ENCODE measurements at places on chromosomes 1 and 21.

- no peak for DNase-seq
Measured at GRCh38 chr1:22886211-22886610, 86.5 kb downstream of the LACTBL1 start.

DNA sequence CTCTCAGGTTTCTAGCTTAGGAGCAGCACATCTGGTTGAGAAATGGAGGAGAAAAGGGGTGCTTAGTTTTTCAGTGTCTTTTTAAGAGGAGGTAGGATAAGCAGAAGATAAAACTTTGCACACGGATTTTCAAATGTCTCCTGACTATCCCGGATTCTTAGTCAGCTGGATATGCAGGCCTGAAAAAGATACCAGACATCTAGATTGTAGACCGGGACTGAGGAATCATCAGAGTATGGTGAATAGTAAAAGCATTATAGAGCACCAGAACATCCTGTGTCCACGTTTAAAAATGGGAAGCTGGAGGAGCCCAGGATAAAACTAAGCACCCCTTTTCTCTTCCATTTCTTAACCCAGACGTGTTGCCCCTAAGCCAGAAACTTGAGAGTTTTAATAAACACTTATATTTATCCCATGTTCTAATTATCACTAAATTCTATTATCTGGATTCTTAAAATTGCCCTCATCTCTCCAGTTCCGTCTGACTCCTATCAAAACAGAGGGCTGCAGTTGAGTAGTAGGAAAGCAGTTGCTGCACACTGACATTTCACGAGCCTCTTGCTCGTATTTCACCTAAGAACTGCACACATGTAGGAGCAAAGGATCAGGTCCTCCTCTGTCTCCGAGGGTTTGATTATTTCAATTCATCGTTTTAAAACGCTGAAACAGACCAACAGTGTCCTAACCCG lies 609 bp downstream of the PIGK start:
- peak; percentile 10 for DNase-seq

DNA sequence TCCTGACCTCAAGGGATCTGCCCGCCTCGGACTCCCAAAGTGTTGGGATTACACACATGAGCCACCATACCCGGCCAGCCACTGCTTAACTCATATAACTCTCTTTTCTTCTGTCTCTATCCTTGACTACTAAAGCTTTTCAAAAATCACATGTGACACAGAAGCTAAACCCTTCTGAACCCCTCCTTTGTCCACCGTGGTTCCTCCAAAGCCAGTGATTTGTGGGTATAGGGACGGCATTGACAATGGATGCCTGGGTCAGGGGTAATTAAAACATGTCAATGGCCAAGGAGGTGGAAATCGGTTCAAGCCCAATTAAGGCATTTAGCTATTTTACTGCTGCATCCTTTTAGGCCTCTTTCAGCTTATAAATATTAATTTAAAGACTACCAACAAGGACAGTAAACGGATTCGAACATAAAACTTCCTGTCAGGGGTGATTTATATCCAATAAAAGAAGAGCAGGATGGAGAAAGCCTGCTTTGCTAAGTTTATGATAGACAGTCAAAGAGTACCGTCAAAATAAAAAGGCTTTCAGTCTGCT lies 242.3 kb downstream of the GPATCH2 start:
- no peak for DNase-seq

DNA sequence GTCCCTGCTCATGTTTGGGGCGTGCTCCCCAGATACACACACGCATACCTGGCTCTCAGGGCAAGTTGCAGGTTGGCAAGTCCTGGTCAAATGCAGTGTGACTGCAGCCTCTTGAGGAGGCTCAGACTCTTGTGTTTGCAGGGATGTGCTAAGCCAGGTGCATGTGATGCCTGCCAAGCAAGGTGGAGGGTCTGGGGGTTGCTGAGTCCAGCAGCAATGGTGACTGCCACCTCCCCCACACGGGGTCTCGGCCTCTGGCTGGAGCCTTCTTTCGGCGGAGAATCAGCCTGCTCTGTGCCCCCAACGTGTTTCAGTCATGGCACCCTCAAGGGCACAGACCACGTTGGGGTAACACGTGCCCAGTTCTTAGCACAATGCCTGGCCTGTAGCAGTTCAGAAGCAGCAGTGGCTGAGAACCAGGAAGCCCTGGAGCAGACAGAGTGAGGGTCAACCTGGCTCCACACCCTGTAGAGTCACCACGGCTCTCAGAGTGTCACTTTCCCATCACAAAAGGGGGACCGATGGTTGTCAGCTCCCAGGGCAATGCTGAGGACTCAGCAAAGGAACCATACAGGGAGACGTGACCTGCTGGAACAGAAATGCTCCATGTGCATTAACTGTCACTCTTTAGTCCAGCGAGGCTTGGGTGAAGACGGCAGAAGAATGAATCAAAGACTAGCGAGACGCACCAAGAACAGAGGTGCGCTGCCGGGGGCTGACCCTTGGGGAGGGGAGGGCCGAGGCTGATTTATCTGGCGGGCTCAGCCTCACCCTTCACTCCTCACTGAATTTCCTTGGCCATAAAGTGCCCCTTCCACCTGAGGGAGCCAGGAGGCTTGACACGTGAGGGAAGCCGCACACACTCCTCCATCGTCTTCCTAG lies 109.0 kb downstream of the PGBD5 start:
- no peak for DNase-seq

DNA sequence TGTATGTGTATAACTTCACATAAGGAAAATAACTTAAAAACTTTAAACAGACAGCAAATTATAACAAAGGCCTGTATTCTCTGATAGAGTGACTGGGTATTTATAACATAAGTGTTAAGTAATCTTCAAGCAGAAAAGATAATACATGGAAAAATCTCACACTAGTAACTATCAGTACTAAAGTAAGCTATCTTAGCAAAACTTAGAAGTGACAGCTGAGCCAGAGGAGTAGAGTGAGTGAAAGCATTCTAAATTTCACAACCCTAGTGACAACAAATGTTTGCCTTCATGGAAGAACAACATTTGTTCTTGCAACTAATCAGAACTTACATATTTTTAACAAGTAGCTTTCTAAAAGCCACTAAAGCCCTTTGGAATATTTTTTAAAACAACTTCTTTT lies 74.5 kb upstream of the B3GALT2 start:
- no peak for DNase-seq

- peak; percentile 70 for DNase-seq
Measured at GRCh38 chr1:178126741-178127185, 32.9 kb downstream of the RASAL2 start.

DNA sequence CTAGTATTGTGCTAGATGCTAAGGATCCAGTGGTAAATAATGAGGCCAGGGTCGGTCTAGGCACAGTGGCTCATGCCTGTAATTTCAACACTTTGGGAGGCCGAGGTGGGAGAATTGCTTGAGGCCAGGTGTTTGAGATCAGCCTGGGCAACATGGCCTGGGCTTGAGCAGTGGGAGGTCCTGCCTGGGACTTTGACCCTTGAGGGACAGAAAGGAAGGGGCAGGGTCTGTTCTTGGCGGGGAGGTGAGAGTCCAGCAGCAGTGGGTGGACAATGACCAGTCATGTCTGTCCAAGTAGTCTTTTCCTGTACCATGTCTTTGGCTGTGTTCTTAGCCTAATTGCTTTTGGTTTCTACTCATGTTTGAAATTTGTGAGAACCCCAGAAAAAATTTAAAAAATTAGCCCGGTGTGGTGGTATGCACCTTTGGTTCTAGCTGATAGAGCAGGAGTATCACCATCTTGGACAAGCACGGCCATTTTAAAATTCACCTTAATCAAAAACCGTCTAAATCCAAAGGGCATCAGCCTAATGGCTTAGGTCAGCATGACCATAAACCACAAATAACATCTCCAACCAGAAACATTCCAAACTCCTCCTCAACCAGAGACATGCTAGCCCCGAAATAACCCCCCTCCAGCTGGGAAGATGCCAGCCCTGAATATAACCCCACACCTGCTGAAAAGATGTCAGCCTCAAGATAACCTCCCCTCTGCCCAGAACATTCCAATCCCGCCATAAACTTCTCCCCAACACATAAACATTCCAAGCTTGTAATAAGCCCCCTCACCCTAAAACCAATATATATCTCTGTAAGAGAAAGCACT lies 6.8 kb upstream of the AK2 start:
- no peak for DNase-seq

- no peak for DNase-seq
Measured at GRCh38 chr1:246801241-246802020, 77.2 kb downstream of the SCCPDH start.

GRCh38 chr1:201890806-201891450 lies 2.2 kb downstream of the SHISA4 start:
- DNase-seq = no peak

DNA sequence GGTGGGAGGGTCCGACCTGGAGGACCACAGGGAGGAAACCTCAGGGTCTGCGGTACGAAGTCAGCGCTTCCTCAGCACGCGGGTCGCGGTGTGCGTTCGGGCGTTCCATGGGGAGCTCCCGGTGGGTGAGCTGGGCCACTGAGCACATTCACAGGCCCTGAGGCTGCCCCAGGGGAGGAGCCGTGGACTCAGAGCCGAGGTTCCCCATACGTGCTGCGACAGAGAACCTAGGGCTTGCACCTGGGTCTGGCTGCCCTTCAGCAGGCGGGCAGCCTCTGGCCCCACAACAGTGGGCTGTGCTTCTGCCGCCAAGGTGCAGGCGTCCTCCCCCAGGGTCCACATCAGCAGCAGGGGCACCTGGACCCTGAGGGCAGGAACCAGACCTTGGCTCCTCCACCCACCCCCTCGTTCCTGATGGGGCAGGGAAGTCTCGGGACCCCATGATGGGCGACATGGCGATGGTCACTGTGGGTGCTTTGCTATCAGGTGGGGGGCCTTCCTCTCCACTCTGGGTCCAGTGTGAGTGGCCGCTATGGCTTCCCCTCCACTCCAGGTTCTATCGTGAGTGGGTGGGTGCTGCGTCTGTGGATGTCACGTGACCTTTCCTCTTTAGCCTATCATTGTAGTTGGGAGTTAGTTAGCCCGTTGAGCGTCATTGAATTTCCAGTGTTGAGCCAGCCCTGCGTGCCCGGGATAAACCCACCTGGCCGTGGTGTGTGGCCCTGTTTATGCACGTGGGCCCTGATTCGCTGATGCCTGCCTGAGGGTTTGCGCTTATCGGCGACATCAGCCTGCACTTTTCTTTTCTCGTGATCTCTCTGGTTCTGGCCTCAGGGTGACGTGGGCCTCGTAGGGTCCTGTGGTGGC lies 27.9 kb downstream of the FTCD start:
- no peak for DNase-seq

GRCh38 chr1:77794550-77794949 lies 15.1 kb downstream of the MIGA1 start:
- DNase-seq = no peak

- DNase-seq = peak; percentile 68
Measured at GRCh38 chr1:2044510-2045319, 5.5 kb upstream of the PRKCZ start.

- DNase-seq = no peak
Measured at GRCh38 chr1:164664127-164664526, 105.1 kb downstream of the PBX1 start.

- DNase-seq = no peak
Measured at GRCh38 chr1:107926436-107927080, 38.4 kb downstream of the VAV3 start.

GRCh38 chr1:207836591-207837347 lies 74.2 kb downstream of the CD34 start:
- DNase-seq = no peak

- DNase-seq = no peak
Measured at GRCh38 chr1:176517484-176517883, 54.5 kb downstream of the PAPPA2 start.

DNA sequence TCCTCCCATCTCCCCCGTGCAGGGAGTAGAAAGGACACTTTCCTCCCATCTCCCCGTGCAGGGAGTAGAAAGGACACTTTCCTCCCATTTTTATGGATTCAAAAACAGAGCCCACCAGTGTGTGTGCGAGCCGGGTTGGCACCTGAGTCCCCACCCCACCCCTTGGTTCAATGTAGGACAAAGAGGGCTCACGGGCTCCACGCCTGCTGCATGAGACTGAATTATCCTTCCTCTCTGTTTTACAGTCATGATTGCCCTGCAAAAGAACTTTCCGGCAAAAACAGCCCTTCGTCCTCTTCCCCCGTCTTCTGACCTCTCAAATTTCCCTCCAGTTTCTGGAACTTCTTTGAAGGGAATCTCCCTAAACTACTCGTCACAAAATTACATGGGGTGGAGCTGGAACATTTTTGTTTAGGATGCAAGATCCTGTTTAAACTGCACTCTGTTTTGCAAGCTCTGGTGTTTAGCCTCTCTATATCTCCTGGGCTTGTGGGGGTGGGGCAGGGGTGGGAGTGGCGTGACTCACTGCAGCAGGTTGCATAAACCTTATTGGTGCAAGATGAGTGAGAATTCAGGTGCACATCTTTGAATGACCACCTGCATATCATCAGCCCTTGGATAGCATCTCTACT lies 99.8 kb downstream of the PSMG1 start:
- peak; percentile 30 for DNase-seq

DNA sequence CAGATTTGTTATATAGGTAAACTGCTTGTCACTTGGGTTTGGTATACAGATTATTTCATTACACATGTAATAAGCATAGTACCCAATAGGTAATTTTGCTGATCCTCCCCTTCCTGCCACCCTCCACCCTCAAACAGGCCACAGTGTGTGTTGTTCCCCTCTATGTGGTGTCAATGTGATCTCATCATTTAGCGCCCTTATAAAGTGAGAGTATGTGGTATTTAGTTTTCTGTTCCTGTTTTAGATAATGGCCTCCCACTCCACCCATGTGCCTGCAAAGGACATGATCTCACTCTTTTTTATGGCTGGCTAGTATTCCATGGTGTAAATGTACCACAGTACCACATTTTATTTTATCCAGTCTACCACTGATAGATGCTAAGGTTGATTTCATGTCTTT lies 522.1 kb upstream of the LRRC7 start:
- no peak for DNase-seq

DNA sequence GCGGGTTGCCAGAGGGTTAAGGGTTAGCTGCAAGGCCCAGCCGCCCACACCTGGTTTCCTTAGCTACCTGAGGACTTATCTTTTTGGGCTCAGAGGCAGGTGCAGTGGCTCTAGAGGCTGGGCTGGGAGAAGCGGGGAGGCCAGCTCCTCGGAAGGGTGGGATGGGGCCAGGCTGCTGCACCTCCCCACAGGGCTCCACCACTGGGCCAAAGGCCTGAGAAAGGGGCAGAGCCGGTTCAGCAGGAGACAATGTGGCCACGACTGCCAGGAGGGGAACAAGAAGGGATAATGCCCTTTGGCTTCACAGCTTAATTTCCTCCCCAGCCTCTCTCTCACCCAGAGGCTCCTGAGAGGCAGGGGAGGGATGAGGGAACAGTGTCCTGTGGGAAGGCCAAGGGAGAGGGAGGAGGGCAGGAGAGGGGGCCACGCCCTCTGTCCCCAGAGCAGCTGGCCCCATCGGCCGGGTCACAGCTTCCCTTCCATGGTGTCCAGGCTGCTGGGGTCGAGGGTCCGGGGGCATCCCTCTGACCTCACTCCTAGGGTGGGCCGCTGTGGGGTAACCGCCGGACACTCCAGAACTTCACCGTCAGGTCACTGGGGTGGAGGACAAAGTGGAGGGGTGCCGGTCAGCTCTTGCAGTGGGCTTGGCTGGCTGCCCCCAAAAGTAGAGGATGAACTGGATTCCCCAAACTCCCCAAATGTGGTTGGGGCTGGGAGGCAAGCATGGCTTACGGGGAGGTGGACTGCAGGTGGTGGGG lies 50.4 kb downstream of the KIF21B start:
- DNase-seq = no peak
